ENCODE measurements at places on chromosomes 7 and 10.

DNA sequence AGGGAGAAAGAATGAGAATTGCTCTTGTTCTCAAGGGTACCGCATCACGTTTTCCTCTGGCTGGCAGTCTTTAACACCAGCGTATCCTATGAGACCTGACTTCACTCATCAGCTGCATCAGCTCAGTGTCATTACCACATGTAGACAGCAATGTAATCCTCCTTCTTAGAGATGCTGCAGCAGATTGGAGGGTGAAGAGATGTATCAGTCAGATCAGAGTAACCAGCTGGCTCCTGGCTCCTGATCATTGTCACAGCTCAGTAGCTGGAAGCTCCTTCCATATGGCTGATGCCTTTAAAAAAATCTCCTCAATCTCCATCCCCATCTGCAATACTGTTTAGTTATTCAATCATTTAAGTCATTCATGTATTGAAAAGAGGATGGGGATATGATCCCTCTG lies 39.7 kb upstream of the EPHB6 start:
- no peak for DNase-seq

DNA sequence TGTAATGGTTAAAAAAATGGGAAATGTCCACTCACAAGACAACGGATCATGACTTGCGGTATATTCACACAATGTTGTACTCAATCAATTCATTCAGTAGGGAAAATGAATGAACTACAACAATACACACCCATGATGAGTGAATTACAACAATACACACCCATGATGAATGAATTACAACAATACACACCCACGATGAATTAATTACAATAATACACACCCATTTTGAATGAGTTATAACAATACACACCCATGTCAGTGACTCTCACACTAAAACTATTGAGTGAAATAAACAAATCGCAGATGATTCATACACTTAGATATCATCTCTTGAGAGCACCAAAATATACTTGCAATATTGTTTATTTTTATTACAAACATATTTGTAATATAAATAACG lies 174.6 kb downstream of the FRMD4A start:
- DNase-seq = no peak

DNA sequence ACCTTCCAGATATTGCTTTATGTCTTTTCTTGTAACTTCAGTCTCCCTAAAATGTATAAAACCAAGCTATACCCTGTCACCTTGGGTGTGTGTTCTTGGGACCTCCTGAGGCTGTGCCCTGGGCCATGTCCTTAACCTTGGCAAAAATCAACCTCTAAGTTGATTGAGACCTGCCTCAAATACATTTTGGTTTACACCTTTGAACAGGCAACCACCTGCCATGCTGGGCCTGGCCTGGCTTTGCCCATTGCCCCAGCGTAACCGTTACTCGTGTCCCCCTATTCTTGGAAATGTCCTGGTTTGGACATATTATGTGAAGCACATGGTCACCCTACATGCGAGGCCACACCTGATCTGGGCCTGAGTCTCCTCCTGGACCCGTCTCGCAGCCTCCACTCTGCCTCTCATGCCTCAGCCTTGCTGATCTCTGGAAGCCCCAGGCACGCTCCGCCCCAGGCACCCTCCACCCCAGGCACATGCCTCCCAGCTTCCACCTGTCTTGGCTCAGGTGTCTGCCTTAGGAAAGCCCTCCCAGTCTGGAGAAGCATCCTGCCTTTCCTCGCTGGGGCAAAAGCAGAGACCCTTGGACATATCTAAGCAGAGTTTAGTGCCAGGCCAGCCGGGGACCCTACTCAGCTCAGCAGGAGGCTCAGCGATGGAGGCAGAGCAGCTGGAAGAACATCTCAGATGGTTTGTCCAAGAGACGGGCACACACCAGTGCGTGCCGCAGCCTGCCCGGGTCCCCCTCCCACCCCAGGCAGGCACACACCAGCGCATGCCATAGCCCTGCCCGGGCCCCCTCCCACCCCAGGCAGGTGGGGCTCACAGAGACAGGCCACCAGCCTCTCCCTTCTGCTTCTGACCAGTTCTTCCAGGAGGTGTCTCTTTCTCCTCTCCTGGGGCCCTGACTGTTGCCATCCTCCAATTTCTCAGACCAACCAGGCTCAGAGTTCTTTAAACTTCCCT lies 4.0 kb upstream of the VIPR2 start:
- no peak for DNase-seq

DNA sequence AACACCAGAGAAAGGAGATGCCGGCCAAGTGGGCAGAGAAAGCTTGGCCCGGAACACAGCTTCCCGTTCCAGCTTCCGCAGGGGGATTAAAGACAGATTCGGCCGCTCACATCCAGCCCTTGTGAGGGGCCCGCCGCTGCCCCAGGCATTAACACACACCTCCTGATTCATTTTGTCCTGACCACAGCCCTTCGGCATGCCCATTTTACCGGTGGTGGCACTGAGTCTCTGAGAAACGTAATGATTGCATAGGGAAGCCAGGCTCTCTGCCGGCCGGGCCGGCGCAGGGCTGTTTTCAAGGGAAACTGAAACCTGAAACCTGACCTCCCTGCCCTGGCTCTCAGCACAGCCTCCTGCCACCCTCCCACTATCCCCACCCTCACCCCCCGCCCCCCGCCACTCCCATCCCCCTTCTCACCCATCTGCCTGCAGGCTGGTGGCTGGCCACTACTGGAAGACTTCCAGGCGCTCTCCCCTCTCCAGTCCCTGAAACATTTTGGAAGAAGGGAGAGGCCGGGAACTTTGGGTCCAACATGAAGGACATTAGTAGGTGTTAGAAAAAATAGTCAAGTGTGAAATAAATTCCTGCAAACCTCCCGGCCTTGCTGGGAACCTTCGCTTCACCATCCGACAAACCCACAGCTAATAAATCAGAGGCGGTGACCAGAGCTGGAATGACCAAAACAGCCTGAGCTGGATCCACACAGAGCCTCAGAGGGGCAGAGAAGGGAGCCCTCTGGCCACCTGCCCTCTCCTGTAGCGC lies 83.5 kb upstream of the CUX1 start:
- DNase-seq = peak; percentile 52

All from colonic mucosa (tissue), 4 donors.